CD4-positive, alpha-beta T cell treated with Interferon gamma for 1 hour (primary cell): ENCODE measurements at places on chromosomes 5 and 9.

- no peak for DNase-seq
Observed at GRCh38 chr5:180133551-180133950, 62.0 kb upstream of the RNF130 start.

- DNase-seq, result no peak
Observed at GRCh38 chr9:130030651-130031127, 12.3 kb downstream of the FNBP1 start.

DNA sequence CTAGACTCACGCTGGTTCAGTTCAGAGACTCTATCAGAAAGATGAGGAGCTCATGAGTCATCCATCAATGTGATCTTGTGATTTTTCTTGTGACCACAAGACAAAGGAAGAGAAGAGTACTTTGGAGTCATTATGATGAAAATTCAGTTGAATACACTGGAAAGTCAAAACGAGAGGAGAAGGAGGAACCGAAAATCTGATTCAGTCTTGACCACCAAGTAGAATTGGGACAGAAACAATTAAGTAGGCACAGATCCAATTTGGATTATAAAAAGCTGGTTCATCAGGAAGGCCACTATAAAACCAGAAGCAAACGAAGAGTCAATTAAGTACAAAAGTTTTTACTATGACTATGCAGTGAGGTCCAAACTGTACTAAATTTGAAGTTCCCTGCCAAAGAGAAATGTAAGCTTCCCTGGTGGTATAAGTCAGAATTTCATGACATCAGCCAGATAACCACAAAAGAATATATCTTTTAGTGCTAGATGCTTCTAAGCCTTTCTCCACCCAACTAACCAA, 90.9 kb downstream of the THBS4 start:
- DNase-seq, result no peak

GRCh38 chr5:180498378-180498777, 4.2 kb downstream of the CNOT6 start:
- DNase-seq, result no peak

DNA sequence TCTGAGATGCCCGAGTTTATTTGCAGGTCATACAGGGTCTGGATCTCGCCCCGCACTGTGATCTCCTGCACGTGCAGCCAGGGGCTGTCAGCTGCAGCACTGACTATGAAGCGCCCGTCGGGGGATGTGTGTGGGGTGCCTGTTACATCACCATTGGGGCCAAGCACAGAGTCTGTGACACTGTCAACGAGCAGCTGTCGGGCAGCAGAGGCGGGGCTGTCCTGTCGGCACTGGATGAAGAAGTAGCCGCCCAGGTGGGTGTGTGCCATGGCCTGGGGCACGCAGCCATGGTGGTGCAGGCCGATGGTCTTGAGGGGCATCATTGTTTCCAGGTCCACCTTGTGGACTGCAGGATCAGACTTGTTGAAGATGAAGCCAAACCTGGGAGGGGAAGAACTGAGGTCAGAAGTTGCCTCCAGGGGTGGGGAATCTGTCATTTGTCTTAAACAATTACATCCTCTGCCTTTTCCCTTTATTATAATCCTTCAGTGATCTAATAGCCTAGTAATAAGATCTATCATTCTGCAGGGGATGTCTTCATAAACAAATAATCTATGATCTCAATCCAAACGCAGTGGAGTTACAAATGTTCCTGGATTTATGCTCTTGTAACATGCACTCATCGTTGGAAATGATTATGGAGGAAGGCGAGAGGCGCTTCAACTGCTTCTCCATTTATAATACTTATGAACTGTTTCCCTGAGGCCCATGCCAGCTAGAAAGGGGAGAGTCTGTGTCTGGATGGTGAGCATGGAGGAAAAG, 147.8 kb downstream of the HSPA4 start:
- DNase-seq, result no peak

GRCh38 chr9:114459464-114459863, 45.8 kb downstream of the WHRN start:
- no peak for DNase-seq

DNA sequence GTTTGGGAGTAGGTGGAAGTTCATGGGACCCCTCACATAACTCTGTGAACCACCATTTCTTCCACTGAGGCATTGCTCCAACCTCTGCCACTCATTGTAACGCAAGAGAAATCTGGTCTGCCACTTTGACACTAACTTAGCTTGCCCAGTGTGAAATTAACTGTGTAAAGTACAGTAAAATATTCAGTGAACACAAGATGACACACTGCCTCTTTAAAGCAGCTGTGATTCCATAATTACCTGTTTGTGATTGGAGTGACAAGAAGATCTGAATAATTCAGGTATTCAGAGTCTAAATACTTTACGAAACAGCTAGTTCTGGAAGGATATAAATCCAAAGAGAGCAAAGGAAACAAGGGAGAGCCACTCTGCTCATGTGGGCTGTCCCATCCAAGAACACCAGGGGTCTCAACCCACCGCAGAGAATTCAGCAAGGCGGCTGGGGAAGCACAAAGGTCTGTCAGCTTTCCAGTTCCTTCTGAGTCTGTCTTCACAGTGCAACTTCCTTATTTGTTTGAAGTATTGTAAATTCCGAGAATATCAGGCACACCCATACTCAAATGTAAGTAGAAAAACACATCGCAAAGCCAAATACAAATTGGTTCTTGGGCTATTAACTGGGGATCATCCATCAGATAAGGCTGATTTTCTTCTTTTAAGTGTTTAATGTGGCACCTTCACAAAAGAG, 86.9 kb downstream of the GNAQ start:
- peak; percentile 28 for DNase-seq

- DNase-seq, result no peak
Observed at GRCh38 chr9:95880021-95880690, 4.7 kb downstream of the ERCC6L2 start.

GRCh38 chr5:169811680-169812079, 168.6 kb downstream of the INSYN2B start:
- DNase-seq, result no peak

- DNase-seq, result no peak
Observed at GRCh38 chr9:105431424-105432246, 16.2 kb upstream of the FSD1L start.

GRCh38 chr9:8188723-8189407, 389.3 kb upstream of the DMAC1 start:
- no peak for DNase-seq

GRCh38 chr5:108749128-108749861, 1.6 kb downstream of the FER start:
- DNase-seq, result no peak

GRCh38 chr9:79140751-79141150, 431.0 kb upstream of the TLE4 start:
- no peak for DNase-seq

- DNase-seq, result no peak
Observed at GRCh38 chr9:123269281-123269680, 895 bp upstream of the STRBP start.

GRCh38 chr5:14531668-14532067, 49.9 kb upstream of the OTULINL start:
- DNase-seq, result no peak

- DNase-seq, result no peak
Observed at GRCh38 chr5:179187229-179187678, 127.1 kb downstream of the ZNF354C start.

DNA sequence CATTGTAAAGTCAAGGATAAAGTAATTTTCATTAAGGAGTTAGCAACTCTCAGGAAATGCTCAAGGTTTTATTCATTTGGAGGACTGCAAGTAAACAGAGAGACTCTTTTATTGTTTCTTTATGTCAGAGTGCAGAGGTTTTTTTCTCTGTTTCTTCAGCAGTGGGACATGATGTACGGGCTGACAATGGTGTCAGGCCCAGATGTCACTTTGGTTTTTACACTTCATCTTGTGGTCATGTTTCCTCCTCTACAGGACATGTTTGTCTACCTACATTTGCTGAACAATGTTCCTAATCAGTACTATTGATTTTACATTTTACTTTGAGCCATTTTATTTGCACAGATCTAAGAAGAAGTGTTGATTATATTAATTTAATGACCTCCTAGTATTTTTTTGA, 72.8 kb upstream of the PARP8 start:
- DNase-seq, result peak; percentile 18

- DNase-seq, result no peak
Observed at GRCh38 chr9:98195671-98196070, 3.2 kb upstream of the CORO2A start.

DNA sequence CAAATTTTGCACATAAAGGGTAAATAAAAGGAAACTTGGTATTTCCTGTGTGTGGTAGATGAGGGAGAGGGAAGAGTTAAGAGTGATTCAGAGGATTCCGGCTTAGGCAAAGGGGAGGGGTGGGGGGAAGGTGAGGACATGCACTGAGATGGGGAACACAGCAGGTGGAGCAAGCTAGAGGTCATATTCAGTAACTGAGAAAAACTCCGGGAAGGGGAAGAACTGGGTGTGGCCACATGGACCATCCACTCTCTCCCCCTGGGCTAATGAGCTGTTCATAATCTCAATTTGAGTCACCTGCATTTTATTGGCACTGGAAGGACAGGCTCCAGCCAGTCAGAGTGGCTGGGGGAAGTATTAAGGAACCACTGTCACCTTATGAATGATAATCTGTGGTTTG, 45.1 kb upstream of the UGCG start:
- DNase-seq, result no peak

DNA sequence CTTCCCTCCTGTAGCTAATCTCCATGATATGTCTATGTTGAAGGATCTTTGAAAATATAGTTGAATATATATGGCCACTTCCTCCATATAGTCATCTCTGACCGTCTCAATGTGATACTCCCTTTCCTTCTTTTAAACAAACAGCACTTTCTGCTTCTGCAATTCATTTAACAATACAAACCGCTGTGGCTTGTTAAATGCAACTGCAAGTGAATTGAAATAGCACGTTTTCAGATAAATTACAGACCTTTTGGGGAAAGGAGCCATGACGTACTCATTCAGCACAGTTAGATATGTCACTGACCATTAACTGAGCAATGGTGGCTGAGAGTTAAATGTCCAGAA, 82.5 kb downstream of the FBXO38 start:
- no peak for DNase-seq

DNA sequence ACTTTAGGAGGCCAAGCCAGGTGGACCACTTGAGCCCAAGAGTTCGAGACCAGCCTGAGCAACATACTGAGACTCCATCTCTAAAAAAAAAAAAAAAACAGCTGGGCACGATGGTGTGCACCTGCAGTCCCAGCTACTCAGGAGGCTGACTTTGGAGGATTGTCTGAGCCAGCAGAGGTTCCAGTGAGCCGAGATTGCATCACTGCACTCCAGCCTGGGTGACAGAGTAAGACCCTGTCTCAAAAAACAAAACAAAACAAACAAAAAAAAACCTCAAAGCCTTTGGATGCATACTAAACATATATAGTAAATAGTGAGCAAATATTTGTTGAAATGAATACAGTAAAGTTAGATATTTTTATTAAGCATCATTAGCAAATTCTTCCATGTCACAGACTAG, 5.3 kb downstream of the SLC35D2 start:
- DNase-seq, result no peak

DNA sequence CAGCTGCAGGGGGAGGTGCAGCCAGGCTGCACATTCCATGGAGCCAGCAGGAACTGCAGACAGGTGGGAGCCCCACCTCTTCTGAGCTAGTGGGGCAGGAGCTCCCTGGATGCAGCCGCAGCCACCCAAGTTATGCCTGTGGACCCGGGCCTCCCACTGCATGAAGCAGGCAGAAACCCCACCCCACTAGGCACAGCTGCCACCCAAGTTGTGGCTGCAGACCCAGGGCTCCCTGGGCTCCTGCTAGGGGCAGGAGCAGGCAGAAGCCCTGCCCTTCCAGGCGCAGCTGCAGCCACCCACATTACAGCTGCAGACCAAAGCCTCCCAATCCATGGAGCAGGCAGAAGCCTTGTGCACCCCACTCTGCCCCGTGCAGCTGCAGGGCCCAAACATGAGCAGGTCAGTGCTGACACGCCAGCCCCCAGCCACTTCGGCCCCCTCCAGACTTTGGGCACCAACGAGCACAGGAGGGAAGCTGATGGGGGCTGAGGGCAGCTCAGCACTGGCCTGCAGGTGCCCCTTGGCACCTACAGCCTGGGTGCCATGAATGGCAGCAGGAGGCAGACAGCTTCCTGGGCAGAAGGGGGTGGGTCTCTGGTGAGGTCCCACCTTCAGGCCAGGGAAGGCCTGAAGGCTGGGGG, 106.9 kb downstream of the C9orf50 start:
- no peak for DNase-seq
